ENCODE measurements at places on chromosomes 7 and 10.
A peak's percentile ranks its signal among the peaks of the same experiment; 100 is the strongest.

- DNase-seq: no peak
These were observed 698.1 kb upstream of the NRP1 start for GRCh38 chr10:34032564-34032963.

DNA sequence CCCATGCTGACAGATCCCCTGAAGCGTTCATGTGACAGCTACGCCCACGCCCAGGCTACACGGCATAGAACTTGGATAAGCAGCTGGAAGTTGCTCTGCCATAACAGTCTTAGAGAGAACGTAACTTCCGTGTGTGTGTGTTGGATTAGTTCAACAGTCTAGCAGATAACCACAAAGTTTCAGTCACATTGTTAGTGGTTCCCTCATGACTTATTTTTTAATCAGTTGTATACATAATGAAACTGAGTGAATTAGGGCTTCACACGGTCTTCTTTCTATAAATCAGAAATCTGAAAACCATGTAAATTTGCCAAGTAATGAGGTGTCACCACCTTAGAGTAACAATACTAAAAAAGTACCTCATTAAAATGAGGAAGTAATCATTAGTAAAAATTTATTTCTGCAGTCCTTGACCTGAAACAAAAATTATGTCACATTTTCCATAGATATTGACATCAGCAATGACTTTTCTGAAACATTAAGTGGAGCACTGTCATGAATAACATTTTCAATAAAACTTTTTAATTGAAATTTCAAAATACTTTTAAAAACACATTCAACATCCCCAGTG, 21.7 kb upstream of the MACC1 start:
- no peak for DNase-seq

GRCh38 chr7:573269-573932, 53.8 kb upstream of the PDGFA start:
- no peak for DNase-seq

- no peak for DNase-seq
These were observed 1.9 kb downstream of the CYREN start for GRCh38 chr7:135168489-135169140.

DNA sequence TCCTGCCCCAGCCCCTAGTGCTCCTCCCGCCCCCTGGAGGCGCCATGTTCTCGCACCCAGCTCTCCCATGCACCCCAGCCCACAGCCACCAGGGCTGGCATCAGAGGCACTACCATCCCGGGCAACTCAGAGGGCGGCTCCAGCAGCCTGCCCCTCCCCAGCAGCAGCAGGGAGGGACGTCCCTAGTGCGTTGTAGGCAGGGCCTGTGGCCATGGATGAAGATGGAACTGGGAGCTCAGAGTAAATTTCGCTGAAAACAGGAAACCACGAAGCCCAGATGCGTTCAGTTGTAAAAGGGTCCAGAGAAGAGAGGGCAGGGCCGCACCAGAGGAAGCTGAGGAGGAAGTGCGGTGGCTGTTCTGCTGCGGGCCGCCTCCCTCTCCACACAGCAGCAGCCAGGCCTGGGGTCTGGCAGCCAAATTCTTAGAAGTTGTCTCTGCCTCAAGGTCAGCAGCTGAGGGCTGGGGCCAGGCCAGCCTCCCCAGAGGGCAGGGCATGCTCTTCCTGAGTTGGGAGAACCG, 24.6 kb downstream of the VSIR start:
- no peak for DNase-seq

GRCh38 chr10:118151461-118151860, 104.7 kb upstream of the RAB11FIP2 start:
- no peak for DNase-seq

GRCh38 chr7:89826121-89826520, 328.1 kb upstream of the STEAP1 start:
- DNase-seq: no peak

DNA sequence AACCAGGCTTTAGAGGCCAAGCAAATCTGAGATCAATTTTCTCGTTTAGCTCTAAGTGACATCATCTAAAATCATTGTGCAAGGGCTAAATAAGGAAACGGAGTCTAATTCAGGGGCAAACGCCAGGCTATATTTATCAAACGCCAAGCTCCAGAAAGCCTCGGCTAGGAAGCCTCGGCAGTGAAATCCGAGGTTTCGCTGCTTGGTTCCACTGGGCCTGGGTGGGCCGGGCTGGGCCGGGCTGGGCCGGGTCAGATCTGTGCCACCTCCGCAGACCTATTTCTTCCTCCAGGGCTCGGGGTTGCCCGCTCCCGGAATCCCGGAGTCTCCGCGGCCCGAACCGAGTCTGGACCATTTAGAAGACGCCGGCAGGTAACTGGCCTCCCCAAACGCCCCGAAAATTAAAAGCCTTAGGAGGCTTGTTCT, 459 bp upstream of the FEZF1 start:
- DNase-seq: peak; percentile 60

- DNase-seq: no peak
These were observed 124.9 kb downstream of the SND1 start for GRCh38 chr7:127776776-127777386.

DNA sequence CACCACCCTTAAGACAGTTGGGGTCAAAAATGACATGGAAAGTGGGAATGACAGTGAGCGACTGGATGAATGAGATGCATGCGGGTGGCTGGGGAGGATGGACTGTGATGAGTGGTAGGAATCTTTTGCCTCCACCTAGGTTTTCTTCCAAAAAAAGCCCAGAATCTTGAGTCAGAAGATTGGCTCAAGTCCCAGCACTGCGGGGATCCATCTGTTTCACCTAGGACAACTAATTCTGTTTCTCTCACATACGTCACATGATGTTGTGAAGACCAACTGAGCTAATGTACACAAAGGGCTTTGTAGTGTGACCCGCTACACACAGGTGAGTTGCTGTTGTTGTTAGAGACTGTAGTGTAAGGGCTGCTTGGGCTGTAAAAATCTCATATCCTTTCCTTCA, 58.5 kb upstream of the SLC35B4 start:
- DNase-seq: no peak

DNA sequence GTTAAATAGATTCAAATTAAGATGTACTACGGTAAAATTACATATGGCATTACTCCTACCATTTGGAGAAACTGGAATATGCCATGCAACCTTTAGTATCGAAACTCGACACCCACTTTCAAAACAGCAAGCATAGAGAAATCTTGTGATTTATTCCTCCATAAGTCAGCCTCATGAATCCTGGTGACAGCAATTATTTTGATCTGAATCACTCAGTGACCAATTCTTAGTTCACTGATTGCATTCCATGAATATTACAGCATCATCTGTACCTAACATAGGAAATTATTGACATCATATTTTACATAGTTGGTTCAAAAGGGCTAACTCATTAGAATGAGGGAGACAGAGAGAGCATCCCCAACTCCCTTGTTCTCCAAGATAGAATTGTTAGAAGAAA, 89.6 kb downstream of the CACNB2 start:
- no peak for DNase-seq

DNA sequence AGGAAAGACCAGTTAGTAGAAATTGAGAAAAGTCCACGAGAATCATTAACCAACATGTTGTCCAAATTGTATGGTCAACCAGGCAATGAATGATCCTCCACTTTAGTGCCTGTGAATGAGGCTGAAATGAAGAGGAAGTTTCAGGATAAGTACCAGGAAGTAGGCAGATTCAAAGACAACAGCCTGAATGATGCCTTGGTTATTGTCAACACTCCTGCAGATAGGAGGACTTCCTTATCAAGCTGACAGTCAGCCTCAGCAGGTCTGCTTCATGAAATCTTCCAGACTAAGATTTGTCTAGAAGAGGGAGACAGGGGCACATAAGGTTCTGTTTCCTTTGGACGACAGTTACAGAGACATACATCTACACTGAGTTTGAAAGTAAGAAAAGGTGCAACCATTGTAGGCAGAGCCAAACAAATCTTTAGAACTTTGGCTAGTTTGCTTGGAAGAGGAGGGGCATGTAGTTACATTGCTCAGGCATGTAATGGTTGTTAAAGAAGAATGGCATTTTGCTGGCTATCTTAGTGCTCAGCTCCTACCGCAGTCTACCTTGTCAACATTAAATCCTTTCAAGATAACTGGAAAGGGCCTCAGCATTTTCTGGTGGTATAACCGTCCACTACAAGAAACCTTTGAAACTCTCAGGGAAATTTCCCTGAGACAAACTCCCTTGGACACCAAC, 81.4 kb downstream of the ABI1 start:
- DNase-seq: no peak

DNA sequence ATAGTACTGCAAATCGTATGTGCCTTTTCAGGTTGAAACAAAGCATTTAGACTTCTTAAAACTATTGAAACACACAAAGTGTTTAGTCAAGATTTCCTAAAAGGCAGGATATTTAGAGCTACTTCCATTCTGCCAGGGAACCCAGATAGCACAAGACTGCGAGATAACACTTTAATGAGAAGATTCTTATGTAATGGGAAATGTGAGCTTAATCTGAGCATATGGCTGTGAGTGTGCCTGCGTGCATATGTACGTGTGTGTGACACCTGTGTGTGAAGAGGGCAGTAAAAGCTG, 14.3 kb upstream of the JCAD start:
- DNase-seq: no peak

DNA sequence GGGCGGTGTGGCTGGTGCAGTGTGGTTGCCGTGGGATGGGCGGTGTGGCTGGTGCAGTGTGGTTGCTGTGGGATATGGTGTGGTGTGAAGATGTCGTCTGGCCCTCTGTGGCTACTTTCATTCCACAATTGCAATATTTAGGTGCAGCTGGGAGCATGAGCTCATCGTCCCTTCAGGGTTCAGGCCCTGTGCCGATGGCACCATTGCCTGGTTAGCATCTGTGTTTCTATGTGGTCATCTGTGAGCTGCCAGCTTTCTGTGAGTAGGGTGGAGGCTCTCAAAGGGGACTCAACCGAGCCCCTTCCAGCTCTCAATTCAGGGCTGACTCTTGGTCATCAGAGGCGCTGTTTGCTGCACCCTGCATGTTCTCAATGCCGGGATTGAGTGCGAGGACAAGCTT, 3.6 kb downstream of the ADGRA1 start:
- no peak for DNase-seq

- DNase-seq: no peak
These were observed 775 bp downstream of the STARD3NL start for GRCh38 chr7:38178695-38179344.

DNA sequence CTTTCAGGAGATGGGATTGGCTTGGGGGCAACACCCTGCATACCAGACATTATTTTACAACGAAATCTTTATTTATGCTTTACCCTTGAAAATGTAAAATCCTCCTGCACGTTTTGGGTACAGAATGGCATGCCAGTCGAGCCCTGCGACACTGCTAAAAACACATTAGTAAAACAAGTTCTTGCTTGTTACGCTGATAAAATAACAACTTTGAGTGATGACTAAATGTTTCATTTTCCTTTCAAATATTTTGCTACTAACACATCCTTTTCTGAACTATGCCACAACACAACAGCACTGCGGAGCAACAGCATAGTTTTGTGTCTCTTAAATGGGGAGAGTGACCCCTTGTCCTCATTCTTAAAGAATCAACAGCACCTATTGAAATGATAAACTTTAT, 76.0 kb upstream of the SEMA3D start:
- DNase-seq: no peak

DNA sequence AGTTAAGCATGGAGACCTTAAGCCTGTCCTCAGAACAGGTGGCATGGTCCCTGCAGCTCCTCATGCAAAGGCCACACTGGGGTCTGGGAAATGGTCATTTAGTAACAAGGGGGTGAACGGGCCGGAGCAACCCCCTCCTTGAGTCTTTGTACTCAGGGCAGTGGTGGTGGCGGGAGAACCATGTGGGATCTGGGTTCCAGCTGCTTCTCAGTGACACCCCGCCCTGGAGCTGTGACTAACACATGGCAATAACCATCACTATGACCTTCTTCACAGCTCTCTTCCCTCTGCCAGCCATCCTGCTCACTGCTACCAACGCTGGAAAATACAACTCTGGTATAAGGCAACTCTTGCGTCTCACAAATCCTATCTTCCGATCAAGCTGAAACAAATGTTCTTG, 203.4 kb upstream of the FRMD4A start:
- no peak for DNase-seq

- DNase-seq: no peak
These were observed 417 bp upstream of the HIF1AN start for GRCh38 chr10:100535338-100535714.

- no peak for DNase-seq
These were observed 32.6 kb downstream of the LRRTM3 start for GRCh38 chr10:66958466-66958865.

DNA sequence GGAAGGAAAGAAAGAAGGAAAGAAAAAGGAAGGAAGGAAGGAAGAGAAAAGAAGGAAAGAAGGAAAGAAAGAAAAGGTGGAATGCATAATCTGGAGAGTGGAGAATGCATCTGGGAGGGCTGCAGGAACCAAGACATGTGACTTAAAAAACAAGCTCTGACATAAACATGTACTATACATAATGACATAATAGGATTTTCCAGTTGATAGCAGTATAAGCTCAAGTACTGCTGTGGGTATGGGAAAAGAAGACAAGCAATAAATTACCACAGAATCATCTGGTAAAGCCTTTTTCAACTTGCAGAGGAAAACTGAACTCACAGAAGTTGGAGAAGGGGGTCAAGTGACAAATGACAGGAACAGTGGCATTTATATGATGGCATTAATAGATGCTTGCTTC, 345.9 kb downstream of the PLXDC2 start:
- DNase-seq: no peak

GRCh38 chr10:43857206-43857930, 208.7 kb upstream of the ZNF32 start:
- DNase-seq: no peak

GRCh38 chr7:18288322-18289037, 207.1 kb upstream of the HDAC9 start:
- DNase-seq: no peak

- DNase-seq: no peak
These were observed 70.3 kb downstream of the WDR37 start for GRCh38 chr10:1126461-1126860.

GRCh38 chr10:44309939-44310761, 74.7 kb downstream of the CXCL12 start:
- no peak for DNase-seq

- peak; percentile 68 for DNase-seq
These were observed 103.8 kb downstream of the ATE1 start for GRCh38 chr10:121823993-121824463.

DNA sequence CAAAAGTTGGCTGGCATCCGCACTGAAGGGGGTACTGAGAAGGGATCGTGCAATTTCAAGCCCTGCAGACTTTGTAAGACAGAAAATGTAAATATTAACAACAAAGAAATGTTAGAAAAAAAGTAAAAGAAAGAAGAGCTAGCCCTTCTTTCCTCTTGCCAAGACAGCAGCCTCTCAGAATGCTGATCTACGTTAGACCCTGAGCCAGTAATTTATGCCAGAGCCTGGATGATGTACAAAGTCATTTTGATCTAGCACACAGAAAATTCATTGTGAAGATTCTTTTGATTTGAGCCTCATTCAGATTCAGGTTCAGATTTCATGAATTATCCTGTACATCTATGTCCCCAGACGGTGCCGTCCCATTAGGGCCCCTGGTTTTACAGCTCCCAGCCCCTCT, 105.2 kb downstream of the PRKCQ start:
- DNase-seq: no peak

- DNase-seq: no peak
These were observed 9.8 kb downstream of the DNAJB12 start for GRCh38 chr10:72344932-72345331.

GRCh38 chr10:68597407-68597806, 37.3 kb downstream of the TET1 start:
- no peak for DNase-seq
